ENCODE measurements at places on chromosomes 6 and 20. TPM values are rescaled to one million over a fixed set of nuclear protein-coding genes. Genes with fewer than 3 reads are reported as not detected.

- no peak for DNase-seq
These were observed 104.9 kb downstream of the FOXO3 start for GRCh38 chr6:108665495-108666196.

- no peak for DNase-seq
These were observed 1.9 kb upstream of the CST8 start for GRCh38 chr20:23488996-23489395.

DNA sequence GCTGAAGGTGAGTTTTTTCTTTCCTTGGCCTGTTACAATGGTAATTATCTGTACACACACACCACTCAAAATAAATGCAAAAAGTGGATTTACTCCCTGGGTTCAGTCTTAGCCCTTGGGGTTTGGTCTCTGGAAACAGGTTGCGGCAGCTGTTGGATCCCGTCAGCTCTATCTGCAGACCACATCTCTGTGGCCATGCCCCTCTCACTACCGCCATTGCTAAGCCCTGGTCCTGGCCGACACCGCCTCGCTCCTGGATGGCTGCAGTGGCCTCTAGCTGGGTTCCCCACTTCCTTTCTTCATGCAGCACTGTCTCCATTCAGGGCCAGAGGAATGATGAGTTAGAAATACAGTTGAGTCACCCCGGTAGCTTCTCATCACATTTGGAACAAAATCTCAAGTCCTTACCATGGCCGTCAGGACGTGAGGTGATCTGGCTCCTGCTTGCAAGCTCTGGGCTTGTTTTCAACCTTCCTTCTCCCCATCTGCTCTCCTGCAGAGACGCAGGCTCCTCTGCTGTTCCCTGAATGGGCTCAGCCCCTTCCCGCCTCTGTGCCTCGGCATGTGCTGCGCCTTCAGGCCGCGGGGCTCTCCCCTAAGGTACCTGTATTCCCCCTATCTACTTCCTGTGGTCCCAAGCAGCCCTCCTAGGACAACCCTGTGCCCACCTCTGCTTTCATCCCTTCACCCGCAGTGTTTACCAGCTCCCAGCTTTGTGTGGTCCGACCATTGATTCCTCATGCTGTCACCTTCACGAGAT, 38.0 kb downstream of the EFCAB8 start:
- DNase-seq, result no peak

The C6orf132 gene
- 1.9 TPM for total RNA-seq

The PDE10A gene
- 11.6 TPM for total RNA-seq

DNA sequence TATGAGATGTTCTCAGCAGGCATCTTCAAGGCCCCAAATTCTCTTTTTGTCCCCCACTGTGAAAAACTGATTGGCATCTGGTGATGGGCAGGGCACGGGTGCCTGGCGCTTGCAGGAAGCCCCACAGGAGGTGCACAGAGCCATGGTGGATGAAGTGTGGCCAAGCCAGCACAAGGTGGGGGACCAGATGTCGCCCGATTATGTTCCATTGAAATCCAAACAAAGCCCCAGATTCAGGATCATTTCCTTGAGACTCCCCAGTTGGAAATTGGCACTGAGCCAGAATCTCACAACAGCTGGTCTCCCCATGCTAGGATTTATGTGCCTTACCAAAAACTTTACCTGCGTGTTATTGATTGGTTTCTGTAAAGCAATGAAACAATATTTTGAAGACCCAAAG, 186.1 kb downstream of the ADAT2 start:
- DNase-seq, result no peak

DNA sequence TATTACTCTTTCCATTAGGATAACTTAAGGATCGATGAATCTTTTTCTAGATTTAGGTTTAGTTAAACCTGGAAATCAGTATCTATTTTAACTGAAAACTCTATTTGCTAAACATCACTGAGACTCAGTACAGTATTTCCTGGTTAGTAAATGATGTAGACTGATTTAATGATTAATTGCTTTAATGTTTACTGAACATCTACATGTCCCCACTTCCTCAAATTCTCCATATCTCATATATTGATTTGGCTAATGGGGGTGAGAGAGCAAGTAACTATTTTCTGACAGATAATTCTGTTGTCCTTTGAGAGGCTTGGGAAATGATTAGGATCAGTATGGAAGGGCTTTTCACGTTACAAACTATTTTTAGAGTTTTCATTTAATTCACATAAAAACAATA, 10.3 kb downstream of the MKKS start:
- no peak for DNase-seq

GRCh38 chr6:21764989-21765388, 171.4 kb downstream of the SOX4 start:
- no peak for DNase-seq

DNA sequence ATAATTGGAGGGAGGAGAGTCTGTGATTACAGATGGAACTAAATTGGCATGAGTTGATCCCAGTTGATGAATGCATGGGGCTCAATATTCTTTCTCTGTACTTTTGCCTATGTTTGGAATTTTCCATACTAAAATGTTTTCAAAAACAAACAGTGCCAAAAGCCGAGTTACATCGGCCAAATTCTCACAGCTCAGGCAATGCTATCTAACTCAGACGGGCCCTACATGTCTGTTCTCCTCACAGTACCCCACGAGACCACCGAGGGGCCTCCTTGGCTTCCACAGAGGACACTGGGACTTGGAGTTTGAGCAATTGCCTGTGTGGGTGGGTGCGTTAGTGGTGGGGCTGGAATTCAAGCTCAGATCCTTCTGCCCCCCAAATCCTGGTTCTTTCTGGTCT, 413.2 kb downstream of the CDH26 start:
- DNase-seq, result no peak

DNA sequence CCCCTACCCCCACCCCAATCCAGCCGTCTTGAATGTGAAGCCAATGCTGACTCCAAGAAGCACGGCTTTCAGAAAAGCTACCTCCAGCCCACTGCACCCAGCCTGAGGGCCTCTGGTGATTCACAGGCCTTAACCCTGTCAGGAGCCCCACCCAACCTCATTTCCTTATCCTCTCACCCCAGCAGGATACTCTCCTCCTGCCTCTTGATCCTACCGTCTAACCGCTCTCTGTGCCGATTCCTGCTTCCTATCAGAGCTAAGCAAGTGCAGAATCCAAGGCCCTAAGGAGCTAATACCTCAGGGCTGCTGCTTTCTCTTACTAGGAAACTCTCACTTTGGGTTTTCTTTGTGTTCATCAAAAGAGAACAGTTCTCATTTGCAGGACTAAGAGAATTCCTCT, 47.2 kb downstream of the TRERF1 start:
- no peak for DNase-seq

DNA sequence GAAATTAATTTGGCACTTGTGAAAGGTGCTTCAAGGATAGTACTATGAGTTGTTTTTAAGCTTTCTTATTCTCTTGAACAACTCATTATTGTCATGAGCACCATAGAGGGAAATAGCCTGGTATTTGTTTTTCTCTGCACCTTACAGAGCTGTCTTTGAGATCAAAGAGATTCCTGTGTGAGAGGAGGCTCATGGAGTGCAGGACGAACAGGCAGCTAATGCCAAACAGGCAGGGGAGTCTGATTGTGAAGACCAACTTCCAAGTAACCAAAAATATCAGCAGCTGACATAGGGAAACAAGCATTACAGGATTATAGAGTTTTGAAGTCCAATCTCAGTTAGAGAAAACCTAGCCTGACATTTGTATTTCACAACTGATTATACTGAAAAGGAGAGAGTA, 110.6 kb upstream of the TENT5A start:
- no peak for DNase-seq

The MACROD2 gene
- 4.2 TPM for total RNA-seq

The ABRACL gene
- 6.6 TPM for total RNA-seq

DNA sequence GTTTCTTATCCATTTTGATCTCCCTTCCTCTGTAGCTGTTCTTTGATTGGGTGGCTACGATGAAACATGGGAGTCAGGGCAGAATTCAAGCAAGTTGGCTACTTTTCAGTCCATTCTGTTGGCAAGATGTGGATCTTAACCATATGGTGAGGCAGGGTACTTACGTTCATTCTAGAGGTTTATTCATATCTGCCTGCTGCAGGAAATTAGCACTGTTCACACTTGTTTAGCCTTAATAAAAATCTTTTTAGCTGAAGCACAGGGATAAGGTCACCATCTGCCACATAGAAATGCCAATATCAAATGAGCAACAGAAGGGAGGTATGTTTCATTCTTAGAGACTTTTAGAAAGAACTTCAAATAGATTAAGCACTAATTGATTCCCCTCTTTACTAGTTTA, 83.9 kb downstream of the GRIK2 start:
- DNase-seq, result no peak

DNA sequence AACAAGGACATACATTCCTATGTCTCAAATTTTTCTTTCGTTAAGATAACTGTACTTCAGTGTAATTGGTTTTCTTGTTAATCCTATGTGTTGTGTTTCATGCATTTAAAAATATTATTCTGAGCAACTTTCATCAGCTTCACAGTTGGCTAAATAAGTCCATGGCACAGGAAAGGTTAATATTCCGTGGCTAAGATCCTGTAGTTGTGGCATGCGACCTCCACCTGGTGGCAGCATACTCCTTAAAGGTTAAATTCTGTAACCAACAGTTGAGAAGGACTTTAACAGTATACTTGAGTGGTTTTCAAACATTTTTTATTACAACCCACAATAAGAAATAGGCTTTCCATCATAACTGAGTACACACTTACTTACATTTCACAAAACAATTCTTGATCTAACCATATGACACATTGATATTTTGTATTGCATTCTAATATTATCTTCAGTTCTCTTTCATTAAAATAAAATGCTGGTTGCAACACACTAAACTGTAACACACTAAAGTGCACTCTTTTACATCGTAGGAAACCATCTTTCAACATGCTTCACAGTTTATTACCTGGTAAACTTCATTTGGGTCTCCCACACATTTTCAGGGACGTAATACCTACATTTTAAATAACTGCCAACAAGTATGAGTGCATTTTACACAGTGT, 118.3 kb downstream of the SLX4IP start:
- peak; percentile 79 for DNase-seq

The HDGFL1 gene
- not detected for total RNA-seq

The TGM6 gene
- total RNA-seq, result not detected

The EPPIN gene
- total RNA-seq, result not detected

The DHX35 gene
- total RNA-seq, result 14.4 TPM

DNA sequence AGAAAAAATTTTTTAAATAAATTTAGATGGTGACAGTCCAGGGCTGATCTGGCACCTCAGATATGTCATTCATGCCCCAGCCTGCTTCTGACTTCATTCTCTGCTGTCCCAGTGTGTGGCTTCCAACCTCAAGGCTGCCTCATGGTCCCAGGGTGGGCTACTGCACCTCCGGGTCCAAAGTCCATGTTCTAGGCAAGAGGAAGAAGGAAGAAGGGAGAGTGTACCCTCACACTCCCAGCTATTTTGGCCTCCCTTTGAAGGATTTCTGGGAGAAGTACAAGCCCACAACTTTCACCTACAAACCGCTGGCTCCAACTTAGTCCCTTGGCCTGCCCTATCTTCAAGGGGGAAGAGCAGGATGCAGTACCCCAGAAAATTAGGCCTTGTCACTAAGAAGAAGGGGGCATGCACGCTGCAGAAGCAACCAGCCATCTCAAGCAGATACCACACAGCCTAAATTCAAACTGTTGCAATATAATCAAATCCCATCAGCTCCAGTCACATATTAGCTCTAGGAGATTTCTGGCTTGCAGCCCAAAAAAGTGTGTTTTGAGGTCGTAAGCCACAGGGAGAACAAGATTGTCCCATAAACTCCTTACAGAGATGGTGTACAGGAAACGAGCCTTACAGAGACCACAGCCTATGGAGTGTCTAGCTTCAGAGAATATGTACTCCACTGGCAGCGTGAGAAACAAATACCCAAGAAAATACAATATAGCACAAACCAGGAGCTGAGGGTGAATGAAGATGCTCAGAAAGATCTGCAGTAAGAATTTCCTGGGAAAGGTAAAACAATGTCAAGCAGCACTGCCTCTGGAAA, 906 bp upstream of the BTN3A2 start:
- DNase-seq, result no peak

GRCh38 chr6:119079283-119079809, 882 bp upstream of the FAM184A start:
- DNase-seq, result no peak

- no peak for DNase-seq
These were observed 9.8 kb downstream of the PI16 start for GRCh38 chr6:36964349-36964748.

DNA sequence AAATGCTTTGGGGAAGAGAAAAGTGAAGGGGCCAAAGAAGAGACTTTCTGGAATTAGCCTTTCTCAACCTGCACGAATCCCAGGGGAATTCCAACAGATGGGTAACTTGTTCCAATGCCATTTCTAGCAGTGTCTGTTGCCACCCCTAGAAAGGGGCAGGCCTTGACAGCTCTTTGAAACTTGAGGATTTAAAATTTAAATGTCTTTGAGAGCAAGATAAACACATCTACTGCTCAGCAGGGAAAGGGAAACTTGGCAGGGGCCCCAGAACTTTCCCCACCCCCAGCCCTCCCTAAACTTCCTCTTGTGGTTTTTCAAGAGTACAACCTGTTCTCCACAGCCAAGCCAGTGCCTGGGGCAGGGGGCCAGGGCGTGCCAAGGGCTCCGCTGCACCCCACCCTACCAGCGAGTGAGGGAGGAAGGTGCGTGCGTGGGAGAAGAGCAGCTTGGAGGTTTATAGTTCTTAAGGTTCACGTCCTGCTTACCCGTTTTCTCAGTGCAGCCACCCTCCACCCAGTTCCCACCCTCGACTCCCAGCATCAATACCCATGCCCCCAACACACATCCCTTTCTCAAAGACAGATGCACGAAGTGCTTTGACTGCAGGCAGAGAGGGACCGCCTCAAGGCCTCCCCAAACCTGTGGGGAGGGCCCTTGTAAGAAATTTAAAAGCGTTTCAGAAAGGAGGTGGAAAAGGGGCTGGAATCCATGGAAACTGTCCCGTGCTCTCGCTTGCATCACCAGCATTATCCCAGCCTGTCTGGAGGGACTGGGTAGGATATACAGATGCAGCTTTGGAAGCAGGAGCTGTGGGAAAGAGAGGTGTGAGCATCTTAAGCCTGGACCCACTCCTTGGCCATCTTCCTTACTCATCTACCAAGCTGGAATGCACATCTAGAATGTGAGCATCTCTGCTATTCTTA, 4.5 kb upstream of the TAF8 start:
- DNase-seq, result peak; percentile 97

DNA sequence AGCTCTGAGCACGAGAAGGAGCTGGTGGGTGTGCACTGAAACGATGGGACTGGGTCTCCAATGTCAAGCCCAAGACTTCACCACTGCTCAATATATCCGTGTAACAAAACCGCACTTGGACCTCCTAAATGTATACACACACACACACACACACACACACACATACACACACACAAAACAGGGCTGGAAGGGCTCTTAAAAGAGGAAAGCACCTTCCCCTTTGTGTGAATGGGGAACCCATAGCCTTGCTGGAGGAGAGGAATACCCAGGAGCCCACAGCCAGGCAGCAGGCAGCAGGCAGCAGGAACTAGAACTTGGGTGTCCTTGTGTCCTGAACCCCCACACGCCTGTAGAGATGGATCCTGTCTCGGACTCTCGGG, 29.8 kb downstream of the TGM2 start:
- no peak for DNase-seq

GRCh38 chr6:31477521-31477920, 20.4 kb upstream of the MICB start:
- no peak for DNase-seq

All from Right ventricle myocardium superior (tissue), 1 donor.